Renal cortex interstitium (tissue), 15 donors: ENCODE measurements at places on chromosomes 2 and 18.

GRCh38 chr2:161206471-161207032 is 46.3 kb downstream of the TANK start:
- DNase-seq: no peak

DNA sequence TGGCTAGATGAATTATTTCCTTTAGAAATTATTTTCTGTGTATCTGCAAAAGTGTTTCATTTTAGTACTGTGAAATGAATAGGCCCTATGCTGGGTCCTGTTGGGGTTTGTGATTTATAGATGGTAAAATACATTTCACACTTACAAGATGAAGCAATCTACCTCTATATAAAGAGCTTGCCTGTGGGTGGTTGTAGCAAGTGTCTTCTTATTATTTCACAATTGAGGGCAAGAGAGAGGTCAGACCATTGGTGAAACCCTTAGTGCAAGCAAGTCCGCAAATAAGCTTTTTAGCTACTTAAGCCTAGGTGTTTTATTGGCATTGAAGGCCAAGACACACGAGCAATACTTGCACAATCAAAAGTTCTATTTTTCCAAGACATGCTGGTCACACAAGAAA is 153.1 kb downstream of the FMNL2 start:
- no peak for DNase-seq

DNA sequence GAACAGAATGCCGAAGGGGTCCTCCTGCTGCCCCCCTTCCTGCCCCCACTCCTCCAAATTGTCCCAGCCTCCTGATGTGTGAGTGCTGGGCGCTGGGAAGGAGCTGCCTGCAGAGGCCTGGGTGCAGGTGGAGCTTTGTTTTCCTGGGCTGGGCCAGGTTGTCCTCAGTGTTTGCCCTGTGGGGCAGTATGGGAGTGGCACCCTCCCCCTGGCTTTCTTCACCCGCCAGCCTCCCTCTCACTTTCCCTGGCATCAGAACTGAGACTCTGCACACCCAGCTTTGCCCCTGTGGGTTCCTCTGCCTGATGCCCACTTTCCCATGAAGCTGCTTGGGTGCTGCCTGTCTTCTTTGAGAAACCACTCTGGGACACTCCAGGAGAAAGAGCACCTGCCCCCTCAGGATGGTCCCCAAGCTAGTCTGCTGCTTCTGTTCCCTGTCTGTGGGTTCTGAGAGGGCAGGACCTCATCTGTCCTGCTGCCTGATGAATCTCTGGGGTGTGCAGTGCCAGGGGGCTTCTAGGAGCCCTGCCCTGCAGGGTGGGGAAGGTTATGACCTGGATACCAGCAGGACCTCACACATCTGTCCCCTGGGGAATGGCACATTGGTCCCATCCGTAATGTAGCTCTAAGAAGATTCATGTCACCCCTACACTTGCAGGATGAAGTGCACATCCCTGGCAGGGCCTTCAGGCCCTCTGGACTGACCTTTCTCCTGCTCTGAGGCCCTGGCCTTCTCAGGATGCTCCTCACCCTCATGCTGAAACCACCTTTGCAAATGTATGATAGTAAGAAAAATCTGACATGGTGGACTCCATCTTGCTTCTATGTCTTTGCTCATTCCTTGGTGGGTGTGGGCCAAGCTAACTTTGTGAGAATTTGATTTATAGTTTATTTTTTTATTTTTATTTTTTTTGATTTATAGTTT is 146.8 kb upstream of the HS6ST1 start:
- DNase-seq: no peak

DNA sequence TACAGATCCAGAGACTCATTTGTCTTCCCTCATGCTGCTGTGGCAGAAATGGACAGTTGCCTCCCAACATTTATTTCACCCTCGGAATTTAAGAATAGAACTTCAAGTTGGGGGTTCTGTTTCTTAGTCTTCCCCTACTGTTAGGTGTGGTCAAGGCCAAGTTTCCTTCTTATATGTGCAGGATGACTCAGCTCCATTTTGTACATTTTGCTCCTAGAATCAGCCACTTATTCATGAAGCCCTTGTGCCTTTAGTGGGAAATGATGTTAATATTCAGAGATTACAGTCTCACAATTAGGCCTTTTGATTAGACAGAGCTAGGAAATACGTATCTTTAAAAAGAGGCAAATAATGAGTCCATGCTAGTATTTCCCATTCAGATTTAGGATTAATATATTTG is 46.2 kb upstream of the ELOA2 start:
- DNase-seq: no peak

GRCh38 chr2:137178951-137179377 is 413.6 kb downstream of the THSD7B start:
- no peak for DNase-seq

- no peak for DNase-seq
These were observed 2.6 kb upstream of the BMPR2 start for GRCh38 chr2:202373490-202373889.

GRCh38 chr2:120347396-120348060 is 1.6 kb downstream of the INHBB start:
- no peak for DNase-seq

GRCh38 chr2:31318361-31319336 is 84.7 kb downstream of the EHD3 start:
- DNase-seq: no peak

GRCh38 chr18:48695671-48696070 is 156.8 kb downstream of the CTIF start:
- no peak for DNase-seq

DNA sequence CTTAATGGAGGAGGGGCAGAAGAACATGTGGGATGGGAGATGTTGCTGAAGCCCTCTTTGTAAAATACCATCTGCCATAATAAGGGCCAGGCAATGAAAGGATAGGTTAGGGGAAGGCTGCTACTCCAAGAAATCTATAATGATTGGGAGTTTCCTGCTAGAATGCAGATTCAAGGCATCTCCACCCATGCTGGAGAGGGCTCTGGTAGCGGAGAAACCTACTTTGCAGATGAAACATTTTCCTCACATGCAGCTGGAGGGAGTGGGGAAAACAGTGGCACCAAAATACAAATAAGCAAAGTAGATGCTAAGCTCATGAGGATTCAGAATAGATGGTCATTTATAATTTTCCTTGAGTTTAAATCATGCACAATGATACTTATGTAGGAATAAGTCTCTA is 82.3 kb upstream of the GCFC2 start:
- DNase-seq: no peak

GRCh38 chr2:35794796-35795450 is 560.7 kb upstream of the CRIM1 start:
- DNase-seq: no peak

DNA sequence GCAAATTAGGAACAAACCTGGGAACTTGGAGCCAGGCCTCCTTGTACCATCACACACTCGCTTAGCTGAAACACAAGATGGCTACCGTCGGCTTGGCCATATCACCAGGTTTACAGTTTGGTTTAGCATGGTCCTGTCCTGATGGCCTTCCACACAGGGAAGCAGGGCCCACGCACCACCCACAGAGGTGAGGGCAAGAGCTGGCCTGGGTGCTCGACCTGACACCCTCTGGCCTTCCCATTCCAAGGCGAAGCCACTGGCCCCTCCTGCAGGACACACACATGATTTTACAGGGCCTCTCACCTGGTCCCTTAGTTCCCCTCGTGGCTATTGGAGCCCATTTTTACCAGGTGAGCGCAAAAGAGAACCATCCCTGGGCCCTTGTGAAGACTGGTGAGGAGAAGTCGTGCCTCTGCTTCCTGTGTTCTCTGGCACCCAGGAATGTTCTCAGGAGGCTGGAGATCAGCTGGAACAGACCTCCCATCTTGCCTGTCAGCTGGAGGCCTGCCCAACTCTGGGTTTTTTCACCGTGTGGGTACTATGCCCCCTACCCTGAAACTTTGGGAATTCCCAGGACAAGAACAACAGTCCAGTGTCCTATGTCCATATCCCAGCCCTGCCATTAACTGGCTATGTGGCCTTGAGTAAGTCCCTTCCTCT is 53.0 kb upstream of the FOSL2 start:
- DNase-seq: no peak
